Left ventricle myocardium inferior (tissue), 1 donor: ENCODE measurements at places on chromosomes 16 and 17. TPM values are rescaled to one million over a fixed set of nuclear protein-coding genes. Genes with fewer than 3 reads are reported as not detected.

Gene TP53TG3
- total RNA-seq = not detected

DNA sequence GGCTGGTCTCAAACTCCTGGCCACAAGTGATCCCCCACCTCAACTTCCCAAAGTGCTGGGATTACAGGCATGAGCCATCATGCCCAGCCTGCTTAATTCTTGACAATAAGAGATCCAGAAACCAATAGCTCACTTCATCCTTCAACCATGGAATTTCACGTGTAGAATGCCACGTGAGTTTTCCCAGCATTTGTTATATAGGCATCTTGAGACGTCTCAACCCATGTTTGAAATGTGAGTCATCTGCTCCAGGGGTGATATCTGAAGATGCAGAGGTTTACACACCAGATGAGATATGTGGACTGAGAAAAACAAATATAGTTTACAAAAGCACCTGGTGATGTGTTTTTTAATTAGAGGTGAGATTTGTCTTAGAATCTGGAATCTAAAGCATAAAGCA lies 7.1 kb downstream of the TEKT3 start:
- DNase-seq = no peak

DNA sequence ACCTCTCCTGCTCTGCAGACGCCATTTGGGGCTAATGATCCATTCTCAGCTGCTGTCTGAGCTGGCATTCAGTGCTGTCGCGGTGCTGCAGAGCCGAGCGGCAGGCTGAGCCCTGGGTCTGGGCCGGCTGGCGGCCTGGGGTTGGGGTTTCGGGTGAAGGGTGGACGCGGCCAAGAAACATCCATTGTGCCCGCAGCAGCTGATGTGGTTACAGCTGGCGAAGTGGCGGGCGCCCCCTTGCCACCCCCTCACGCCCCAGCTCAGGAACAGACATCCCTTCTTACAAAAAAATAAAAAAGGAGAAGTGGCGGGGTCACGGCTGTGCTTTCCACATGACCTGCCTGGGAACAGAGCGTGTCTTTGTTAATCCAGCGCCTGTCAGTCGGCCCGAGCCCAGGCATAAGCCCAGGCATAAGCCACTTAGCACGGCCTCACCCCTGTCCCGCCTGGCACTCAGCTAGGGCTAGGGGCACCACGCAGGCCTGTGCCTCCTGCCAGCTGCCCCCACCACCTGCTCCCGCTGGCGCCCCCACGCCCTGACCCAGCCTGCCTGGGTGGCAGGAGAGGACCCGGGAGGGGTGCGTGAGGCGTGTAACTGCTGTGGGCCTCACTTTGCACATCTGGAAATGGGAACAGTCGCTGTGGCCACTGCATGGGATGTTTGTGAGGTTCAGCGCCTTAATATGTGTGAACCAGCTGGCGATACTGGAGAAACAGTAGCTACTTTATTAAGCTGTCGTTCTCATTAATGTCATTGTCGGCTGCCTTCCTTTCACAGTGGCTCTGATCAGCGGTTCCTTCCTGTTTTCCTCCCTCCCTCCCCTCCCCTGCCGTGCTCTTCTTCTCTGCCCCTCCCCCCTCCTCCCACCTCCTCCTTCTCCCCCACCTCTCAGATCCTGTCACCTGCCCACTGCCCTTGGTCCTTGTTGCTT lies 197.7 kb upstream of the CIBAR2 start:
- DNase-seq = peak; percentile 48

GRCh38 chr16:65917466-65917865 lies 449.0 kb upstream of the CDH5 start:
- no peak for DNase-seq

DNA sequence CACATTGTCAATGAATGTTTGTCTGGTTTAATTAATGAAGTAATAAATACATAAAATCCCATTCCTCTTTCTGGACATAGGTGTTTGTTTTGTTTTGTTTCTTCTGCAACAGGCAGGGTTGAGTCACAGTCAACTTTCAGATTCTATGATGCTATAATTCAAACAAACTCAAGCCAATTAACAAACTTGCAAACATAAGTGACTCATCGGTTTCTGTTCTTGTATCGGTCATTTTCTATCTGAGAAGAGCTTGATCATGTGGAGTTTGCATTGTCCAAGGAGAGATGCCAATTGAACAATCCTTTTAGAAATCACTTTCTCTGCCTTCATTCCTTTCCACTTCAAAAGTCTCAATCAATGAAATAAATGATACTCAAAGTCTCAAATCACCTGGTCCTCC lies 294.2 kb upstream of the C16orf82 start:
- DNase-seq = no peak

- DNase-seq = peak; percentile 30
Measured at GRCh38 chr17:75404223-75404730, 1.2 kb downstream of the GRB2 start.

- no peak for DNase-seq
Measured at GRCh38 chr16:12496186-12496585, 307.5 kb downstream of the CPPED1 start.

GRCh38 chr17:81212365-81212764 lies 10.4 kb downstream of the CEP131 start:
- no peak for DNase-seq

DNA sequence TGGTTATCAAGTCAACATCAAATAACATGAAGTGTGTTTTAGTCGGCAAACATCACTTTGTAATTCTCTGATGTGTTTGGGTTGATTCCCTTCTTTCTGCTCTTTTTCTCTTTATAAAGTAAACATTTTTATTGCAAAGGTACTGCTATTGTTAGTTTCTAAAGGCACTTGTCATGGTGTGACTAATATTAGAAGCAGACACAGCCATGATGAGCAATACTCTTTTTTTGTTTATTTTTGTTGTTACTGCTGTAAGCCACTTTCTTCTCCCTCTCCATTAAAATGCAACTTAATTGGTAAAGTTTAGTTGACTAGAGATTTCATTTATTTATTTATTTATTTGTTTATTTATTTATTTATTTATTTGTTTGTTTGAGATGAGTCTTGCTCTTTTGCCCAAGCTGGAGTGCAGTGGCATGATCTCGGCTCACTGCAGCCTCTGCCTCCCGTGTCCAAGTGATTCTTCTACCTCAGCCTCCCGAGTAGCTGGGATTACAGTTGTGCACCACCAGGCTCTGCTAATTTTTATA lies 424.7 kb downstream of the WWOX start:
- DNase-seq = no peak
